ENCODE measurements at places on chromosomes 3 and 15. TPM values are rescaled to one million over a fixed set of nuclear protein-coding genes. Genes with fewer than 3 reads are reported as not detected.

Gene ADAMTS7
- total RNA-seq = not detected

Gene PP2D1
- total RNA-seq = not detected

Gene PLCH1
- 0.12 TPM for total RNA-seq

Gene MAGI1
- total RNA-seq = 0.44 TPM

- no peak for DNase-seq
Measured at GRCh38 chr15:43376017-43376705, 5.3 kb downstream of the TUBGCP4 start.

GRCh38 chr15:74239051-74239705 lies 3.1 kb downstream of the CCDC33 start:
- DNase-seq = no peak

DNA sequence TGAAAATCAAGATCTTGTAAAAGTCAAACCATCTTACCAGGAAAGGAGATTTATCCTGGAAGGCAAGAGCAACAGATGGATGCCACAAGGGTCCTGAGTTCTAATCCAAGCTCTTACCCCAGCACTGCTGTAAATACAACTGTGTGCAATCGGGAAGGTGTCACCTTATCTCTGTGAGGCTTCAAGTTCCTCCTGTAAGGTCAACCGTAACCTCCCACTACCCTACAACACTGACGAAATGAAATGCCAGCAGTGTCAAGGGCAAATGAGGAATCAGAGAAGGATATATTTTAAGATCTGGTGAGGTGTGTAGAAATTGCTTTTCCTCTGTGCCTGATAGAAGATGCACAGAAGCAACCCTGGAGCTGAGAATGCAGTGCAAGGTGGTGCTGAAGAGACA lies 207.8 kb downstream of the NTRK3 start:
- no peak for DNase-seq

DNA sequence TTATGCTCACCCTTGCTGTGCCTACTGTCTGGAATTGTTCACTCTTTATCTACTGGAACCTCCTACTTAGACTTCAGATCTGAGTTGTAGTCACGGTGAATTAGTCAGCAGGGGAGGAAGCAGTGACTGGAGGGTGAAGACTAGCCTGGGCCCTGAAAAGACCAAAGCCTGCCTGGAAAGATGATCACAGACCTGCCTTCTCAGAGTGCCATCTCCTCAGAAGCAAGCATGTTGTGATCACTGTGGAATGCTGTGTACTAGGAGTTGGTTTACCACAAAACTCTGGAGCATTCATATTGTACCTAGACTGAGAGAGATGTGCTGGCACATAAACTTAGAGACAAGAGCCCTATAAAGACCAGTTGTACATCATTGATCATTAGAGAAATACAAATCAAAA lies 100.7 kb upstream of the SCN10A start:
- DNase-seq = no peak

GRCh38 chr3:122955916-122956692 lies 71.5 kb downstream of the SEMA5B start:
- DNase-seq = no peak

DNA sequence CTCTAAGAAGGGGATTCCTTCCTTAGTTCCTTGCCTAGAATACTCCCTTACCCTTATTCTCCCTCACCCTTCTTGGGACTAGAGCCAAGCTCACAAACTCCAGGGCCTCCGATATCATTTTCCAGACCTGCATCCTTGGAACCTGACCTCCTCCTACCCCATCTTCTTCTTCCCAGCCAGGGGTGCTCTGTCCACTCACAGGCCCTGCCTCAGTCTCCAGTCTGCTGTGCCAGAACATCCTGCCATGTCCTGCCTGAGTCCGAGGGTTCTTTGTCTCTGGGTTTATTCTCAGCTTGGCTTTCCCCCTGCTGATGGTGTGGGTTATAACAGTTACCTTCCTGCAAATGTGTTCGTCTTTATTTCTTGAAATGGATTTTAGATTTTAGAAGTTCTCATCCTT lies 59.9 kb upstream of the MCF2L2 start:
- no peak for DNase-seq

DNA sequence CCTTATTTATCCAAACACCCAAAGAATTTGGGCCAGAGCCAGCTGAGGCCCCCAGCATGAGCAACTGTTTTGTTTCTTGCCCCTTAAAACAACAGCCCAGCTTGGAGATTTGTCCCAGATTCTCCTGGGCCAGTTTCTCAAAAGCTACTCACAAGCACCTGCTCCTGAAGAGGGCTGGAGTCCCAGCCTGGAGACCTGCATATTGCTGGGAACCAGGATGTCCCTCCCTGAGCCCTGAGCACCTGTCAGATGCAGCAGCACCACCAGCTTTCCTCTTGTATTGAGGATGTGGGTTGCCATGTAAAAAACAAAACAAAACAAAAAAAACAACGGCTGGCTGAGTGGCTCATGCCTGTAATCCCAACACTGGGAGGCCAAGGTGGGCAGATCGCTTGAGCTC lies 7.0 kb upstream of the RFT1 start:
- no peak for DNase-seq

DNA sequence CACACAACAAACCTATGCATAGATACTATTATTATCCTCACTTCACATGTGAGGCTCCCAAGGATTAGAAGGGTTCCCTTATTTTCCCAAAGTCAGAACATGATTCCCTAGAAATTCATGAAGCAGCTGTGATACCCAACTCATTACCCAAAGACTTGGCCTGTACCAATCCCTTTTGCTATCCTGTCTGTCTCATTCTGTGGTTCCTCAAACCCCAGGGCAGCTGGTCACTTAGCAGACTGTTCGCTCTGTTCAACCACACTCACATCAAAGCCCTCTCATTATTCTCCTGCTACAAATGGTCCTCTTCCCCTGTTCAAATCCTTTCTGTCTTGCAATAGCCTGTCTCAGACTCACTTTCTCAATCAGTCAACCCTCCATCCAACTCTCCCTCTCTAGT lies 154.3 kb upstream of the TRIM42 start:
- no peak for DNase-seq

GRCh38 chr3:414063-414462 lies 217.5 kb downstream of the CHL1 start:
- no peak for DNase-seq

- no peak for DNase-seq
Measured at GRCh38 chr3:143693506-143693905, 154.8 kb downstream of the SLC9A9 start.

DNA sequence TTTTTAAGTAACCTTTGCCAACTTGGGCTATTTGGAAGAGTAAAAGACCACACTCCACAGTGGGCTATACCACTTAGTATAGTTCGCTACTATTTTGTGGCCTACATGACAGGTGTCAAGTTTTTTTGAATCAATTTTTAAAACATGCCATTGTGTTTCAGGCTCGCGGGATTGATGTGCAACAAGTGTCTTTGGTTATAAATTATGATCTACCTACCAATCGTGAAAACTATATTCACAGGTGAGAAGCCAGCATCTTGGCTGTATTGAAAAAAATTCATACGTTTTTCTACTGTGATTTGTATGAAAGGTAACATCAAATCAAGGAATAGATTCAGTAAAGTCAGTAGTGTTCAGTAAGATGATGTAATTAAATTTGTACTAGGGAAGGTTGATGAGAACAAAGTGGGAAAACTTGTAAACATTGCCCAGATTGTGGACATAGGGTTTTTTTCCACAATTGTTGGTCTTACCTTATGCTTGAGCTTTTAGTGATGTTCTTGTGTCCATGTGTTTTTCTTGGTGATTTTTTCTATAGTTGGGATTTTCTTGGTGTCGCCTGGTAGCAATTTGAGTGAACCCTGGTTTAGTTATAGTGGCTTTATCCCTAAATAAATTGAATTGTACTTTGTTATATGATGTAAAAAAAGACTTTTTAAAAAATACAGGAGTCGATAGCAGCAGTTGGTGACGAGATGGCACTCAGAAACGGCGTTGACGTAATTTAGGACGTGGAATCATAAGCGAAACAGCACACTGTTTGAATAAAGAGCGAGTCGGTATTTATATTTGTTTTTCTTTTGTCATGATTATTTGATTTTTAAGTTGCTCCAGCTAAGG lies 4.5 kb downstream of the EIF4A2 start:
- DNase-seq = no peak

DNA sequence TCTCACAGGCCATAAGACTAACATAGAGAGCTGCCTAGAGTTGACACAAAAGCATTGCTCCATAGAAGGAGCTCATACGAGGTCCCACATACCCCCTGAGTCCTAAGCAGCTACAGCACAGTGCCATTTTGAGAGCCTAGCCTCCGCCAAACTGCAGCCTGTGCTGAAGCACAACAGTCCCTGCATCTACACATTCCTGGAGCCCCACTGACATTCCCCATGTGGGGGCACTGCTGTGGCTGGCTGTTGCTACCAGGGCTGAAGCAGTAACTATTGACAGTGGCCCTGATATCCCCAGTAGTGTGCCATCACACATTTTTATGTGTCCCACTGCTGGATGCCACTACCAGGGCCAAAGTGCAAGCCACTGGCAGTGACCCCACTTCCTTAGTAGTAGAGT lies 80.3 kb downstream of the CERS3 start:
- no peak for DNase-seq

DNA sequence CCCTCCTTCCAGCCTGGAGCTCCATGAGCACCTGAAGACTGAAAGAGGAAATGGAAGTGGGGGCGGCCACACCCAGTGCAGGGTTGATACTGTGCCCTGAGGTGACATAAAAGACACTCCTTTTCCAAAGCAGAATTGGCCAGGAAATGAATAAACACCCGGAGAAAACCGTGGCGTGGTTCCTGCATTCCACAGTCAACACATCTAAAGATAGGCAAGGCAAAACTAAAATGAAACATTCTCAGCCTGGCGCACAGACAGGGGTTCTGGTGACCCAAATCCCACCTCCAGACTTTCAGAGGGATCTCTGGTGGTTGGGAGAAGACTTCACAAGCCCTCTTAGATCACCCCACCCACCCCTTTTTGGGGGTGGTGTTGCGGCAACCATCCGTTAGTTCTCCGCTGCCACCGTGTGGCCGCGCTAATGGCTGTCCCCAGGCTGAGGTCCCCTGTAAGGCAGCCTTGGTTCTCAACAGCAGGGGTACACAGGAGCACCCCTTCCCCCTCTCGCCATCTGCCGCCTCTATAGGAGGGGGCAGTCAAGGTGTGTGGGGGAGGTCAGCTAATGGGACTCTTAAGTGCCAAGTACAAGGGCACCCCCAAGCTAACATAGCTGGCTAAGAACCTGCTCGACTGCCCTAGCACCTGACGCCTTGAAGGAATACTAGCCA lies 2.5 kb upstream of the MST1R start:
- peak; percentile 53 for DNase-seq

GRCh38 chr15:81008312-81008711 lies 7.6 kb downstream of the TLNRD1 start:
- DNase-seq = no peak

DNA sequence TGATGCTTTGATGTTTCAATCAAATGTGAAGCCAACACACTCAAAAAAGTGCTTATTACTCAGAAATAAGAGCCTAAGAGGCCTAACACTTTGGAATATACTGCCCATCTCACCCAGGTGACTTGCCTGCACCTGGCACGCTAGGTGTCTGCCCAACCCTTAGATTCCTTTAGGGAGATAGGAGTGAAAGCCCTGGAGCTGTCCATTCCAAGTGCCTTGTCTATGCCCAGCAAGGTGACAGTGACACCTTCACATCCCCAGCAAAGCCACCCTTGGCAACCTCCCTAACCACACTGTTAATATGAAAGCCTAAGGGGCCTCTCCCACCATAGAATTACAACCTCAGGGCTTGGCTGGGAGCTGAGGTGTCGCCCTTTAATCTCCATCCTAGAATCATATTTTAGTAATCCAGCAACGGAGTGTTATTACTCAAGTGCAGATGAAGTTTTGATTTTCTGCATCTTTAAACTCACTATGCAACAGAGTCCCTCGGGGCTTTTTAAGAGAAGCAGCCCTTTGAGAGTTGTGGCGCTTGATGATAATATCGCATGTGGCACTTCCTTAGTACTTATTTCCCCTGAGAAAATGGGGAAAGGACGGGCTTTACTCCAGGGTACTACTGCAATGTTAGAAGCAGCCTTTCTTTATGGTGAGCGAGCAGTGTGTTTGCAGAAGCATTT lies 24.8 kb downstream of the ATP10A start:
- no peak for DNase-seq

DNA sequence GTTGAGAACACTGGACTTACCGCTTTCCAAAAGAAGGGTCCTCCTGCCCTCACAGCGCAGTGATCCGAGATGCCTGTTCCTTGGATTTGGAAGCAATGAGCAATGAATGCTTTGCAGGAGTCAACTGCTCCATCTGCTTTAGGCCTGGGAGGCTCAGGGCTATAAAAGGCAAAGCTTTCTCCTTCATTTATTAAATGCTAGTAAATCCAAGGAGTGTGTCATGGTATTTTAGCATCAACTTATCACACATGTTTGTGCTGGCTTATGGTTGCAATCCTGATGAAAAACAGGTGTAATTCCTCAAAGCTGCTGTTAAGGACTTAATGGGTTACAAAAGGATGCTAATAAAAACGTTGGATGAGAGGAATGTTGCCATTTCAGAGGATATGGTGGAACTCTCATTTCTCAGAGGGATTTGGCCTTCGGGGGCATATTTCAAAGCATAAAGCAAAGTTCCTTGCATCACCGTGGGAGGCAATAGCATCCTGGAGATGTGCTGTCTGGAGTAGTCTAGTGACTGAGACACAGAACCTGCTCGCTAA lies 158.5 kb upstream of the TPM1 start:
- DNase-seq = no peak

DNA sequence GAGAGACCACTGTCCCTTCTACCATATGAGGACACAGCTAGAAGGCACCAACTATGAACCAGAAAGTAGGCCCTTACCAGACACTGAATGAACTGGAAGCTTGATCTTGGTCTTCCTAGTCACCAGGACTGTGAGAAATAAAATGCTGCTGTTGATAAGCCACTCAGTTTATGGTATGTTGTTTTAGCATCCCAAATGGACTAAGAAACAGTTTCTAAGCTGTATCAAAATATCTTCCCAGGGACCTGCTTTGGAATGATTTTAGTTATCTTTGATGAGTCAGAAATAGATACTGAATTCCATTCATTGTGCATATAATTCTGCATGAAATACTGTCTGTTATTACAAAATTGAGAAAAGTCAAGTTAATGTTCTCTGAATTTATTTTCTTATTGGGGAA lies 18.6 kb downstream of the WDR76 start:
- DNase-seq = no peak

DNA sequence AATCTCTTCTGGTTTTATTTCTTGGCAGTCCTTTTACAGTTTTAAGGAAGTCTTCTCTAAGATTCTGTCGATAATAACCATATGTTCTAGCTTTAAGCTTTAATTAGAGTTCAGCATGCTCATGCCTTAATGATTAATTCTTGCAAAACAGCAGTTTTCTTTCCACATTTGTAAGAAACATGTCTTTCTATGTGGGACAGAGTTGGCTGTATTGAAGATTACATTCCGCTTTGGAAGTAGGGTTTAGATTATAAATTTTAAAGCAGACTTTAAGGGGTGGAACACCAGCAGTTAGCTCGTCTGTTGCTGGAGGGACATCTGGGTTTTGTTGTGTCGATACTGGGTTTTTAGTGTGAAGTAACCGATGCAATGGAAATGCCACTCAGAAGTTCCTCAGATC lies 35.3 kb downstream of the SQOR start:
- DNase-seq = no peak

- DNase-seq = no peak
Measured at GRCh38 chr3:4820296-4821121, 158.7 kb upstream of the BHLHE40 start.

All from CD4-positive, CD25-positive, alpha-beta regulatory T cell (primary cell).